ENCODE measurements at places on chromosomes 6 and 20.

DNA sequence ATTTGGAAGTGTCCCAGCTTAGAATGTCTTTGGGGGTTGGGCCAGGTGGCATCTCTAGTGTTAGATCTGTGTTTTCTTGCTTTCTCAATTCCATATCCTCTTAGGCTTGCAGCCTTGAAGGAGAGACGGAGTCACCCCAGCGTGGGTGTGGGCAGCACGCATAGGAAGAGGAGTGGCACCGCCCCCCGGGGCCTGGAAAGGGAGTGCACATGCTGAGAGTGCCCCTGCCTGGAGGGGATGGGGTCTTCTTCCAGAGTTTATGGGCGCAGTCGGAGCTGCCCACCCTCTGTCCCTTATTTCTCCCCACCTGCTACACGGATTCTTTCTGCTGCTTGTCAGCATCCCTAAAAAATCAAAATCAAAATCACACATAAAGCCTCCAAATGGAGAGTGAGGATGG lies 309.7 kb downstream of the QKI start:
- no peak for DNase-seq

- DNase-seq: no peak
Observed at GRCh38 chr6:73491377-73491776, 29.5 kb downstream of the EEF1A1 start.

DNA sequence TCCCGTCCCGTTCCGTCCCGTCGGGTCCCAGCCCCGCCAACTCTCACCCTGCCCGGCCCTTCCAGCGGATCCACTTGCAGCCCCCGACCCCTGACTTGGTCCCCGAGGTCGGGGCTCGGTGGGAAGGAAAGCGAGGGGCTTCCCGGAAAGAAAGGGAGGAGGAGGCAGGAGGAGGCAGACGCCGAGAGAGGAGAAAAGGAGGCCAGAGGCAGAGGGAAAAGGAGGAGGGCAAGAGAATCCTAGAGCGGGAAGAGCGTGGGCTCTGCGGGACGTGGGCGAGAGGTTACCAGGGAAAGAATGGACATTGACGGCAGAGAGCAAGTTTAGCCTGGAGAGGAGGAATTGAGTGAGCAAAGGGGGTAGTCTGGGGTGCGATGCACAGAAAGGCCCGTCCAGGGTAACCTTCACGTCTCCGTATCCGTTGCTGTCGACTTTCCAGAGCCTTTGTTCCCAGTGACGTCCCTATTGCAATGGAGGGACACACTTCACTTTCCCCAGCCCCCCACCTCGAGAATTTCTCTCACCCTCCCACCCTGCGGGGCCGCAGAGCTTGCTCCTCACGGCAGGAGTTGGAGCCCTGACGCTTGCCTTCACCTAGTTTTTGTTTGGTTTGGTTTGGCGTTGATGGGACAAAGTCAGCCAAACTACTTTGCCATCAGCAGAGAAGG lies 477 bp upstream of the MOXD1 start:
- DNase-seq: no peak

DNA sequence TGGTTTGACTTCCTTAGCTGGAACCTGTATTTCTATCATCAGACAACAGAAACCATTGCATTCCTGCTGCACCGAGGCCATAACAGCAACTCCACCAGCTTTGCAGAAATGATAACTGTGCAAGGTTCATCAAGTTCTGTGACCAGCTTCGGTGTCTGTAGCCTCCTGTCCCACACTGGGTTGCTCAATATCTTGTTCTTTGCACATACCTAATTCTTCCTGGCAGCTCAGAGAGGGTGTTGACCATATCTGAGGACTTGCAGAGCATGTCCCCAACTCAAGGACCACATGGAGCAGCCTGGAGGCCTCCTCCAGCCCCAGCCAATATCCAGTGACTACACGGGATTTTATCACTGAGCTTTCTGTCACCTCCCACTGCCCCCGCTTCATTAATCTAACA lies 59.3 kb upstream of the SCAF8 start:
- DNase-seq: no peak

GRCh38 chr20:38229376-38230252 lies 30.9 kb downstream of the KIAA1755 start:
- DNase-seq: no peak

- DNase-seq: no peak
Observed at GRCh38 chr20:64253443-64253842, 2.1 kb upstream of the PCMTD2 start.

GRCh38 chr6:135647521-135647920 lies 150.0 kb upstream of the AHI1 start:
- DNase-seq: no peak

DNA sequence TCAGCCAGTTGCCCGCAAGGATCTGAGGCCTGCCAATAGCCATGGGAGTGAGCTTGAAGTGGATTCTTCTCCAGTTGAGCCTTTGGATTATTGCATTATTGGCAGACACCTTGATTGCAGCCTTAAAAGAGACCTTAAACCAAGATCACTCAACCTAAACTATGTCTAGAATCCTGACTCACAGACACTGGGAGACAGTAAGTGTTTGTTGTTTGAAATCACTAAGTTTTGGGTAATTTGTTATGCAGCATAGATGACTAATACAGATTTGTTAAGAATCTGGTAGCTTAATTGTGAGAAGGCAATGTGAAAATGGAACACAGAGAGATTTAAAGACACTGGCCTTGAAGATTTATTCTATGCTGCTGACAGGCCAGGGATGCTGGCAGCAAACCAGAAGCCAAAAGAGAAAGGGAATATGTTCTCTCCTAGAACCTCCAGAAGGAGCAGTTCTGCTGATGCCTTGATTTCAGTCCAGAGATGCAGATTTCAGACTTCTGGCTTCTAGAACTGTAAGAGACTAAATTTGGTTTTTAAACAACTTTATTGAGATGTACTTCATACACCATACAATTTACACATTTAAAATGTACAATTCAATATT lies 17.6 kb downstream of the SIRPD start:
- no peak for DNase-seq

- DNase-seq: no peak
Observed at GRCh38 chr6:71034563-71035345, 77.9 kb upstream of the B3GAT2 start.

GRCh38 chr6:118862443-118862842 lies 31.5 kb upstream of the ASF1A start:
- no peak for DNase-seq
